ENCODE measurements at places on chromosomes 11 and 22.

DNA sequence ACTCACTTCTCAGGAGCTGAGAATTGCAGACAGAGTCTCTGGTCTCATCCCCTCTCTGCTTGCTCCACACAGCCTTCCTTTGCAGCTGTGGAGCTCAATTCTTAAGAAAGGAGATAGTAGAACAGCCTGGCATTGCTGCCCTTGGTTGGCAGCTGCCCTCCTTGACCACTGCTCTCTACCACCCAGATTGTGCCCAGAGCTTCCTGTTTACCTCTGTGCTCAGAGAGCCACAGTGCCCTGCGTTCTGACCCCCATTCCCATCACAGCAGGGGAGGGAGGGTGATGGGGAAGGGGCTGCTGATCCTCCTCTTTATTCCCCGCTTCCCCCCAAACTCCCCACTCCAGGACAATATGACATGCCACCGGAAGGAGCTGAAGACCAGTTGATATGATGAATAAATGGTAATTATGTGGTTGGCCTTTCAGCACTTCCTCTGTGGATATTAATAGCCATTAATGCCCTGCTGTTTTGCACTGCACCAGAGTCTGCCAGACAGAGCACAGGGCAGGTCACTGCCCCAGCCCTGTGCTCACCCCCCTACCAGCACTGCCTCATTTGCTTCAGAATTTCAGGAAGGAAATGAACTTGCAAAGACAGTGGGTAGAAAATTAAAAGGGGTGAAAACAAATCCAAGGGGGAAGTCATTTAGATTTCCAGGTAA is 426.8 kb upstream of the CADM1 start:
- no peak for DNase-seq

DNA sequence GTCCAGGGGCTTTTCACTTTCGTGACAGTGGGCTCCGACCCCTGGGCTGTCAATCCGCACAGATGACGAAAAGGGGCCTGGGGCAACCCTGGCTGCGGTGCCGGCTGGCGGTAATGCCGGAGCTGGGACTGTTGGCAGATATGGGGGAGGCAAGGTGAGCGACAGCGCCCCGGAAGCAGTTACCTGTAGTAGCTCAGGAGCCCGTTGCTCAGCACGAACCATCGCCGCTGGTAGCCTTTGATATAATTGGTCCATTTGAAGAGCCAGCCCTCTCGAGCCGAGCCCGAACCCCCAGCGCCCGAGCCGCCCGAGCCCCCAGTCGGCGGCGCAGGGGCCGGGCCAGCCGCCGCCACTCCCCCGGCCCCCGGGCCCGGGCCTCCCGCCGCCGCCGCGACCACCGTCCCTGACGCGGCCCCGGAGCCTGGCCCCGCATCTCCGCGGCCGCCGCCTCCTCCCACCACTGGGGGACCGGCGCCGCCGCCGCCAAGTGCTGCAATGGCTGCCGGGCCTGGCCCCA is 396 bp downstream of the OSBP start:
- no peak for DNase-seq

DNA sequence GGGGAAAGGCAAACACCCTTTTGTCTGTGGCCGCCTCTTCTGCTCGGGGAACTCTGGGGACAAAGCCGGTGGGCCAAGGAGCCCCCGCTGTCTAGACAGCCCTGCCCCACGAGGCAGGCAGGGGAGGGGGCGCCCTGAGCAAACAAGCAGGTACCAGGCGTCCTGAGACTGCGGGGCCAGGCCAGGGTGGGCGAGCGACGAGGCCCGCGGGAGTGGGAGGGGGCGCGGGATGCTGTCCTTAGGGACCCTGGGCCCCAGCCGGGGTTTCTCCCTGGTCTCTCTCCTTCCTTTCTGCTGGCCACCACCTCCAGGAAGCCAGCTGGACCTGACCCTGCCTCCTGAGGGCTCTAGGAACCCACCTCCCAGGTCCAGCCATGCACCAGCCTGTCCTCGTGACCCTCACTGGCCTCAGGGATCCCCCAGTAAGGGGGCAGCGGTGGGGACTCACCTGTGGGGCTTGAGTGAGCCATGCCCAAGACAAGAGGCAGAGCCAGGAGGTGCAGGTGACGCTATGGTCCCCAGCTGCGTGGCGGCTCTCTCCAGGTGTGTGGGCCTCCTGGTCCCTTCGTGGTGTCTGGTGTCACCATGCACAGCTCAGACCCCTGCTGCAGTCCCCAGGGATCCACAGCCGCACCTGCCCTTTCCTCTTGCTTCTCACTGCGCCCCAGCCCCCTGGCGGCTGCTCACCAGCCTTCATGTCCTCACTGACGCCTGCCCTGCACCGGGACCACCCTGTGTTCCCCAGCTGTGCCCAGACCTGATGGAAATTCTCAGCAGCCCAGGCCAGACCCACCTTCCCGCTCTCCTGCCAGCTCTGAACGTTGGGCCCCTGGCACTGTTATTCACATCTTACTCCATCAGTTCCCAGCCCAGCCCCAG is 26.5 kb upstream of the MUC5AC start:
- DNase-seq = no peak

DNA sequence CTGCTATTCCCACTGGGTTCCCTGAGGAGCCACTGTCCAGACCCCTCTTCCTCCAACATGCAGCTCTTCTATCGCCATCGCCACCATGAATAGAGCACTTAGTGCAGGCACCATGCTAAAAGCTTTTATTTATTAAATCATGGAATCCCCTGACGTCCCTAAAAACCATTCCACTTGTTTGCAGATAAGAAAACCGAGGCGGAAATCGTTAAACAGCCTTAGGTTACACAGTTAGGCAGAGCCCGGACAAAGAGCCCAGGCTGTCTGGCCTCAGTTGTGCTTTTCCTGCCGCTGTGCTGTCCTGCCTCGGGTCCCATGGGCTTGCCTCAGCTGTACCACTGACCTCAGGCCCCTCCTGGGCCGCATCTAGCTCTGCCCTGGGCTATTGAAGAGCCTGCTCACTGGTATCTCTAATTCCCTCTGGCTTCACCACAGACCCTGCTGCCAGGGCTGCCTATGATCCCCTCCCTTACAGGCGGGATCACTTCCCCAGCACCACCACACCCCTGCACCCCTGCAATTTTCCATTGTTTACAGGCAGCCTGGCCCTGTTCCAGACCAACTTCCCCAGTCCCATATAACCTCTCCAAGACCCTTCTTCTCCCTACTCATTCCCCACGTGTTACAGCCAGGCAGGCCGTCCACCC is 13.0 kb upstream of the TUB start:
- no peak for DNase-seq

GRCh38 chr11:74532501-74533246 is 39.1 kb upstream of the LIPT2 start:
- DNase-seq = no peak

GRCh38 chr11:94128291-94128745 is 323 bp upstream of the PANX1 start:
- peak; percentile 45 for DNase-seq

- no peak for DNase-seq
Observed at GRCh38 chr22:30921108-30921507, 47.5 kb downstream of the MORC2 start.

DNA sequence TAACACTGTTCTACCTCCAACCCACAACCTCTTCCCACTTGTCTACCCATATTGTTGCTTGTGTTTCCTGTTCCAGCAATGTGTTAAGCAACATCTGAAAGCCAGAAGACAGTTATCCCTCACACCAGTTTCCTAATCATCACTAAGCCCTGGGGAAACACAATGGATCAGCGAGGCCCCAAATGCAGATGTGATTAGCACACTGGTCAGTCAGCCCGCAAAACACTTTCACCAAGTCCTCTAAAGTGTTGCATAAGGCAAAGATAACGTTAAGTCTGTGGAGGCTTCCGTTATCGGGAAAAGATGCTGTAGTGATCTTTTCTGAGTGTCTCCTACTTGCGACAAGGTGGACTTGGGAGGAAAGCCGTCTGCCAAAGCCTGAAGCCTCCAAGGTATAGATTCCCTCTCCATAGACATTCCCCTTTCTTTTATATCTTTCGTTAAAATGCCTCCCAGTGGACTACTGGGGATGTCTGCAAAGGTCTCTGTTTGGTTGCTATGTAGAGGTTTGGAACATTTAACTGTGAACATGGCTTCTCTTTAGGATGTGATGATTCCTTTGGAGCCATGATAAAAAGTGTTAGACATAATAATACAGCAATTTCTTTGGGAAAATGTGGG is at the start of gene MS4A3:
Gene MS4A3 (plus strand): TSS at position 317 of the 621 bp plus-strand sequence. CDS start 4,496 bp downstream, outside the sequence.
- DNase-seq = peak; percentile 65

- no peak for DNase-seq
Observed at GRCh38 chr11:86918973-86919372, 36.2 kb downstream of the FZD4 start.

- no peak for DNase-seq
Observed at GRCh38 chr11:2091786-2092463, 47.3 kb downstream of the IGF2 start.

DNA sequence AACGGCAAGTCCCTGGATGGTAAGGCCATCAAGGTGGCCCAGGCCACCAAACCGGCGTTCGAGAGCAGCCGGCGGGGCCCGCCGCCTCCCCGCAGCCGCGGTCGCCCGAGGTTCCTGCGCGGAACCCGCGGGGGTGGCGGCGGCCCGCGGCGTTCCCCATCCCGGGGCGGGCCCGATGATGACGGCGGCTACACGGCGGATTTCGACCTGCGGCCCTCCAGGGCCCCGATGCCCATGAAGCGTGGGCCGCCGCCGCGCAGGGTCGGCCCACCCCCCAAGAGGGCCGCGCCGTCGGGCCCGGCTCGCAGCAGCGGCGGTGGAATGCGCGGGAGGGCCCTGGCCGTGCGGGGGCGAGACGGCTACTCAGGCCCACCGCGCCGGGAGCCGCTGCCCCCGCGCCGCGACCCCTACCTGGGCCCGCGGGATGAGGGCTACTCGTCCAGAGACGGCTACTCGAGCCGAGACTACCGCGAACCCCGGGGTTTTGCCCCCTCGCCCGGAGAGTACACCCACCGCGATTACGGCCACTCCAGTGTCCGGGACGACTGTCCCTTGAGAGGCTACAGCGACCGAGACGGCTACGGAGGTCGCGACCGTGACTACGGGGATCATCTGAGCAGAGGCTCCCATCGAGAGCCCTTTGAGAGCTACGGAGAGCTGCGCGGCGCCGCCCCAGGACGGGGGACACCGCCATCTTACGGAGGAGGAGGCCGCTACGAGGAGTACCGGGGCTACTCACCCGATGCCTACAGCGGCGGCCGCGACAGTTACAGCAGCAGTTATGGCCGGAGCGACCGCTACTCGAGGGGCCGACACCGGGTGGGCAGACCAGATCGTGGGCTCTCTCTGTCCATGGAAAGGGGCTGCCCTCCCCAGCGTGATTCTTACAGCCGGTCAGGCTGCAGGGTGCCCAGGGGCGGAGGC is 792 bp downstream of the RBMXL2 start:
- DNase-seq = no peak

GRCh38 chr22:43566021-43566420 is 154.2 kb downstream of the MPPED1 start:
- no peak for DNase-seq

- DNase-seq = no peak
Observed at GRCh38 chr11:123185326-123185725, 9.7 kb downstream of the CLMP start.

GRCh38 chr11:47399860-47400767 is 8.3 kb upstream of the SLC39A13 start:
- DNase-seq = no peak

DNA sequence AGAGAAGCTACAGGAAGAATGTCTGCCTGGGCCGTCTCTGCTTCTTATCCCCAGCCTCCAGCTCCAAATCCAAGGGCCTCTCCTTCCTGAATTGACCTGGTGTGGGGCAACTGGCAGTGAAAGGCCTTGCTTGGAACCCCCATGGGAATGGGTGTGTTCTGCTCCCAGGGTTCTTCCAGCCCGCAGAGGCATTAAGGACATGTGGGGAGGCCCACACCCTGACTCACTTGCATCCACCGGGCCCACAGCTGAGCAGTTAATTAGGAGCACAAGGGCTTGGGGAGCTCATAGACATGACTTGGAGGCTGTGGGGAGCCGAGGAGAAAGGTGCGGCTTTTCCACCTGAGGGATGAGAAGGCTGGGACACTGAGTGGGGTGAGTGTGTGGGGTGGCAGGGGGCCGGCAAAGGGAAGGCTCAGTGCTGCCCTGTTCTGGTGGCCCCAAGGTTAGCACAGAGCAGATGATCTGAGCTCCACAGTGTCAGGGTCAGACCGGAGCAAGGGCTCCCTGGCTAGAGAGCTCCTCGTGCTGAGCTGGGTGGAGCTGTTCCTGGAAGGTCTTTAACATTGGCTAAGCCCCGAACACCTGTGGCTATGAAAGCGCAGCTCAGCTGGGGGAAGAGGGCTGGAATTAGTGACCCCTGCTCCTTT is 64.5 kb upstream of the NECTIN1 start:
- no peak for DNase-seq

- DNase-seq = peak; percentile 91
Observed at GRCh38 chr11:102577182-102577581, 46.6 kb upstream of the MMP7 start.

DNA sequence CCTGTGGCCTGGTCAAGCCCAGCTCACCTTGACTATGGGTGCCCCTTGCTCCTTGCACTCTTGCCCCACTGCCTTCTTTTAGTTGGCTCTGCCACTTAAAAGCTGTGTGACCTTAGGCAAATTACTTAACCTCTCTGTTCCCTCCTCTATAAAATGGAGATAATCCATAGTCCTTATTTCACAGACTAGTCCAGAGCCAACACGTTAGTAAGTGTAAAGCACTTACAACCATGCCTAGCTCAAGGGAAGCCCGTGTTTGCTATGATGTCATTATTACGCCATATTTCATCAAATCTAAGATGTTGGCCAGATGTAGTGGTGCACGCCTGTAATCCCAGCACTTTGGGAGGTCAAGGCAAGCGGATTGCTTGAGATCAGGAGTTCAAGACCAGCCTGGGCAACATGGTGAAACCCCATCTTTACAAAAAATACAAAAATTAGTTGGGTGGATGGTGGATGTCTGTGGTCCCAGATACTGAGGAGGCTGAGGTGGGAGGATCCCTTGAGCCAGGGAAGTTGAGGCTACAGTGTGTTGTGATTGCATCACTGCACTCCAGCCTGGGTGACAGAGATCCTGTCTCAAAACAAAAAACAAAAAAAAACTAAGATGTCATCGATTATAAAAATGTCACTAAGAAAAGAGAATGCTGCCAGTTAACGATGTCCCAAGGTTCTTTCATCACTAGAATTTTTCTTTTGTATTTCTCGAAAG is 2.3 kb upstream of the CCDC88B start:
- DNase-seq = no peak

- no peak for DNase-seq
Observed at GRCh38 chr22:43889860-43890253, 2.0 kb downstream of the PNPLA5 start.

DNA sequence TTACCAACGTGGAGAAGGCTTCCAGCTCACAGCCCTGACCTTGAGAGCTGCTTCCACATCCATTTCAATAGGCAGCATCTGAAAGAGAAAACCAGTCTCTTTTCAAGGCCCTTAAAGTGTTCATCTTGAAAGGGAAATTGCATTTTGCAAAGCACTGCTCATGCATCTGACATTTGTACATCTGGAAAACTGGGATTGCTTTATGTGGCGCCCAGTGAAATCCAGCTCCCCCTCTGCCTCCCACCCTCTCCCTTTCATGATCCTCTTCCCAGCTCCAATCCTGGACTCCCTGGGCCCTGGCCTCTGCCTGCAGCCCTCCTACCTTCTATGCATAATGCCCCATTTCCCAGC is 17.4 kb downstream of the TP53AIP1 start:
- no peak for DNase-seq

GRCh38 chr11:68430801-68431200 is 29.8 kb upstream of the PPP6R3 start:
- no peak for DNase-seq

All from Kasumi-1 (cell line).